ENCODE measurements at places on chromosomes 7 and 10. TPM values are rescaled to one million over a fixed set of nuclear protein-coding genes. Genes with fewer than 3 reads are reported as not detected.

DNA sequence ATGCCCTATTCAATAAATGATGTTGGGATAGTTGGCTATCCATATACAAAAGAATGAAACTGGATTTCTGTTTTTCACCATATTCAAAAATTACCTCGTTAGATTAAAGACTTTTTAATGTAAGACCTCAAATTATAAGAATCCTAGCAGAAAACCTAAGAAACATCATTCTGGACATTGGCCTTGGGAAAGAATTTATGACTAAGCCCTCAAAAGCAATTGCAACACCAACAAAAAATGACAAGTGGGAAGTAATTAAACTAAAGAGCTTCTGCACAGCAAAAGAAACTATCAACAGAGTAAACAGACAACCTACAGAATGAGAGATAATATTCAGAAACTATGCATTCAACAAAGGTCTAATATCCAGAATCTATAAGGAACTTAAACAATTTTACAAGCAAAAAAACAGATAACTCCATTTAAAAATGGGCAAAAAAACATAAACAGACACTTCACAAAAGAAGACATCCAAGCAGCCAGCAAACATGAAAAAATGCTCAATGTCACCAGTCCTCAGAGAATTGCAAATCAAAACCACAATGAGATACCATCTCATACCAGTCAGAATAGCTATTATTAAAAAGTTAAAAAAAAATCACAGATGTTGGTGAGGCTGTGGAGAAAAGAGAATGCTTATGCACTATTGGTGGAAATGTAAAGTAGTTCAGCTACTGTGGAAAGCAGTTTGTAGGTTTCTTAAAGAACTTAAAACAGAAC lies 309.8 kb downstream of the AHR start:
- no peak for DNase-seq

DNA sequence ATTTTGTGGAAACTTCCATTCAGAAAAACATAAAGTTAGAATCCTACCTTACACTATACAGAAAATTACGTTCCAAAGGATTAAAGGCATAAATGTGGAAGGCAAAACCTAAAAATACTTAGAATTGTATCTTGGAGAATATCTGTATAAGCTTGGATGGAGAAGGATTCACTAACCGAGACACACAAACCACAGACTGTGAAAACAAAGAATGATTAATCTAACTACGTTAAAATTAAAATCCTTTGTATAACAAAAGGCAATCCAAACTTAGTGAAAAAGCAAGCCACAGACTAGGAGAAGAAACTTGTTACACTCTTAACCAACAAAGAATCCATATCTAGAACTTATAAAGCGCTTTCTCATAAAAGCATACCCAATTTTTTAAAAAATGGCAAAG lies 678.8 kb downstream of the INHBA start:
- no peak for DNase-seq

The WNT8B gene
- total RNA-seq, result not detected

GRCh38 chr10:128125416-128125943 lies 743 bp downstream of the MKI67 start:
- DNase-seq, result no peak
